Stimulated activated CD4-positive, alpha-beta T cell treated with anti-CD3 and anti-CD28 coated beads, Interleukin-12 subunit alpha, Interleukin-12 subunit beta, amount 100 ng/mL, for 24 hours (primary cell): ENCODE measurements at places on chromosomes 6 and 20.
A peak's percentile ranks its signal among the peaks of the same experiment; 100 is the strongest.

DNA sequence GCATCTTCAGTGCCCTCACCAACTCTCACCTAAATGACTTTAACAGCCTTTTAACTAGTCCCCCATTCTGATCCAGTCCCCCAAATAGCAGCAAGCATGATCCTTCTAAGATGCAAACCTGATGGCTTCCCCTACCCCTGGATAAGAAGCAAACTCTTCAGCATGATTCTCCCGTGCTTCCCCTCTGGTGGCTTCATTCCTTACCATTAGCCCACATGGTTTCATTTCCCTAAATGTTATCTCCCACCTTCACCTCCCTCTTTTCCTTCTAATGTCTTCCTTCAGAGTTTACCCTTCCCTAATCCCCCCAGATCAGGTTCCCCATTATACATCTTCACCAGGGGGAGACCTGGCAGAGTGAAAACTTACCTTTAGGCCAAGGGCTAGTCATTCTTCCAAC lies 4.0 kb upstream of the RAB5IF start:
- no peak for DNase-seq

- no peak for DNase-seq
Observed at GRCh38 chr20:55375920-55376319, 629.4 kb downstream of the CBLN4 start.

GRCh38 chr6:55729665-55730064 lies 145.7 kb downstream of the BMP5 start:
- no peak for DNase-seq

DNA sequence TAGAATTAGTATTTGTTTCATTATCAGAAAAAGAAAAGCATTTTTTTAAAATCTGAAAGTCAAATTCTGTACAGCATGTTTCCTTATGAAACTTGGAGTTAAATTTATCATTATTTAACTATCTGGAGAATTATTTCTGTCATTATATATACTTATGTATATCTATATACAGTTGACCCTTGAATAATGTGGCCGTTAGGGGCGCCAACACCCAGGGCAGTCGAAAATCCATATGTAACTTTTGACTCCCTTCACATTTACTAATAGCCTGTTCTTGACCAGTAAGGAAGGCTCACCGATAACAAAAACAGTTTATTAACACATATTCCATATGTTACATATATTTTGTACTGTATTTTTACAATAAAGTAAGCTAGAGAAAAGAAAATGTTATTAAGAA lies 341.2 kb downstream of the ADGRB3 start:
- no peak for DNase-seq

DNA sequence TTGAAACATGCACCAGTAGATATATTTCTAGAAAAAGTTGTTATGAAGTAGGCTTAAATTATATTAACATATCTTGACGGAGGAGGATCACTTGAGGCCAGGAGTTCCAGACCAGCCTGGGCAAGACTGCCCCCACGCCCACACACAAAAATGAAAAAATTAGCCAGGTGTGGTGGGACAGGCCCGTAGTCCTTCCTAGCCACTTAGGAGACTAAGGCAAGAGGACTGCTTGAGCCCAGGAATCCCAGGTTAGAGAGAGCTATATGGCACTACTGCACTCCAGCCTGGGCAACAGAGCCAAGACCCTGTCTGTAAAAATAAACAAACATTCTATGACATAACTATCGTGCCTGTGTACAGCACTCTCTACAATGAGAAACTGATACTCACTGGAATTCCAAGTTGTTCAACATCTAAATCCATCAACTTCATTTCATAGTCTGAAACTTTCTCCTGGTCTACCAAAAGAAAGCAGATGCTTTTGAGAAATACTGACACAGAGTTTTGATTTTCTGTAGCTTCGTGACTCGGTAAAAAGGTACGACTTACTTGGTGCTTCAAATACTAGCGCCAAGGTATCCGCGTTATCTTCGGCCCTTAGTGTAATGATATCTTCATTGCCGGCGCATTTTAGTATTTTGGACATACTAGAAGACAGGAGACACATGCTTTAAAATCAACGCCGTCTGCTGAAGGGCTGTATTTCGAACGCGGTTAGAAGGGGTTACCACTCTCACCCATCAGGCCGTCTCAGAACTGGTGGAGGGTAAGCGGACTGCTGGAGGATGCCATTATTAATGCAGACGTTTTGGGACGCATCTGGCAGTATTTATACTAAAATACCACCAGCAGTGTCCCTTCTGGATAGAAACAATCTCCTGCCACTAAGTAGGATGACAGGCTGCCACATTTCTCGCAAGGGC lies 1.3 kb downstream of the PCNA start:
- no peak for DNase-seq

DNA sequence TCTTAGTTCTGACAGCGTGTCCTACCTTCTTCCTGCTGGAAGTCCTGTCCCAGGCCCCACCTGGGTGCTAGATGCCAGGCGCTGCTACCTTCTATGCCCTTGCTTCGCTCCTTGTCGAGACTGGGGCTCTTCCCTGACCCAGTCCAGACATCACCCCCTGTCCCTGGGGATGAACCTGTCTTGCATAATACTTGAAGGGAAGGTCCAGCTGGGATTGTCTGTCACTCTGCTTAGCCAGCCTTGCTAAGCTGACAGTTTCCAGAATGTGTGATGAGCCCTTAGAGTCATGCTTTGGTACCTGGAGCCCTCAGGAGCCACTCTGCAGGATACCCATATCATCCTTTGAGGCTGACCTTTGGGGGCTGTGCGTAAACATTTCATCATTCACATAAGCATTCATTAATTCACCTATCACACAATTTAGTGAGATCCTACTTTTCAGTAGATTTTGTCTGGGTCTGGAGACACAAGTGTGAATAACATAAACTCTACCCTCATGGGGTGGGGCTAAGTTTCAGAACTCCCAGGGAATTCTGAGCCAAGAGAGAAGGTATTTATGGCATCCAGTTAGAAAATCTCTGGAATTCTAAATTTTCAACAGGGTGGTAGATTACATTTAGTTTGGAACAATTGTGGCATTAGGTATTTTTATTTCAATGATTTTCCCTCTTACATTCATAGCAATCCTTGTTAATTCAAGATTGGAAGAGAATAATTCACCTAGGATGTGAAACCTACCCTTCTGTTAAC lies 151.1 kb upstream of the HDAC2 start:
- DNase-seq = no peak

DNA sequence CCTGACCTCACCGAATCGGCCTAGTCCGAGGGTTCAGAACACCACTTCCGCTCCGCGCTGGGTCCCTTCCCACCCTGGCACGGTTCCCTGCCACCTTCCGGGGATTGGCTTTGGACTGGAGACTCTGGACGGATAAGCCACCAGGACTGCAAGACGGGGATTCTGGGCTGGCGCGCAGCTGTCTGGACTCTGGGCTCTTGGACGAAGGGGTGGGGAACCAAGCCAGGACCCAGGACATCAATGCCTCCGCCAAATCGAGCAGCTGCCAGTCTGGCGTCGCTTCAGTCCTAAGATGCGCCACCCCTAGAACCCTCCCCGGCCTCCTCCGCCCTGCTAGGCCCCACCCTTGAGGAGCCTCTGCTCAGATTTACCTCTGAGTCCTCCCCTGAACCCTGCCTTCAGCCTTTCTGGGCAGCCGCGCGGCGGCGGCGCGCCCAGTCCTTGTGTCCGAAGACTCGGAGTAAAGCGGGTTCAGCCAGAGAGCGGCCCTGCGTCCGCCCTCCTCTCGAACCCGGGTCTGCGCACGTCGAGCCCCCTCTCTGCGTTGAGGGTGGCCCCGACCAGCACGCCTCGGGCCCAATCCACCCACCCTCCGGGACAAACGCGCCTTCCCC lies 1.2 kb downstream of the KCNK17 start:
- DNase-seq = no peak

DNA sequence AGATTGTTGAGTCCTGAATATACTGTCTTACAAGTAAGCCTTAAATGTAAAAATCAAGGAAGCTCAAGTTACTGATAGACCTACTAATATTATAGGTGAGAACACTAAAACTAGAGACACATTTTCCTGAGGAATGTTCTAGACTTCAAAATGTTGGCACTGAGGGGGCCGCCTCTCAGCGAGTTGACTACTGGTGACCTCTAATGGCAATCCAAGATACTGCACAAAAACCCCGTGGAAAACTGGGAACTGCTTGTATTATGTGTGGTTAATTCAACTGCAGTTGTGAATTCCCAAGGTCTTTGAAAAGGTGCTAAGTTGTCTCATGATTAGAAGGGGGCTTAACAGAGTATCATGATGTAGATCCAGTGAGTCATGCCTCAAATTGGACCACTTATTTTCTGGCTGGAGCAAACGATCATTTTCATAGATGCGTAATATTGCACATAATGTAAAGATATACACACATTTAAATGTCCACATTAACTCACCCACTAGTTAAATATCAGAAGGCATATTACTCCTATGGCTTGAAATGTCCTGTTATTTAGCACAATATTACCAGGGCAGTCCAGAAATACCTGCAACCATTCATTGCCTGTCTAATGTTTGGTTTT lies 336.2 kb downstream of the FOXA2 start:
- no peak for DNase-seq

DNA sequence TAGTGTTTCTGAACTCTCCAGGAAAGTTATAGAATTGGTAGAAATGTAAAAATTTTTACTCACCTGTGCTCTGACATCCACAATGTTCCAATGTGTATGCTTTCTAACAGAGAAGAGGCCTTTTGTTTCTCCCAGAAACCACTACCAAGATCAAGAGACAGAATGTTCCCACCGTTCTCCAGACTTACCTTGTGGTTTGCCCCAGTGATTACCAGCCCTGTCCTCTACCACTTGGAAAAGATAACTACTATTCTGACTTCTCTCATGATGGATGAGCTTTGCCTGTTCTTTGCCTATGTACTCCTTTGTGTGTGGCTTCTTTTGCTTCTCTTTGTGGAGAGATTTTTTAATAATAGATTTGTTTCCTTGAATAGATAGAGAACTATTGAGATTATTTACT lies 173.0 kb upstream of the SCGN start:
- DNase-seq = no peak

- no peak for DNase-seq
Observed at GRCh38 chr6:129030215-129030614, 147.3 kb downstream of the LAMA2 start.

GRCh38 chr20:2946988-2947961 lies 74.0 kb downstream of the PTPRA start:
- DNase-seq = no peak

- DNase-seq = no peak
Observed at GRCh38 chr20:47558295-47559066, 56.8 kb downstream of the NCOA3 start.

- peak; percentile 49 for DNase-seq
Observed at GRCh38 chr6:14711056-14711703, 534.7 kb upstream of the JARID2 start.

GRCh38 chr20:33172781-33173180 lies 4.8 kb downstream of the BPIFA2 start:
- no peak for DNase-seq
